DMS 273 treated with DMSO at 0.1 percent for 48 hours (cell line): ENCODE measurements at places on chromosomes 4 and X.

DNA sequence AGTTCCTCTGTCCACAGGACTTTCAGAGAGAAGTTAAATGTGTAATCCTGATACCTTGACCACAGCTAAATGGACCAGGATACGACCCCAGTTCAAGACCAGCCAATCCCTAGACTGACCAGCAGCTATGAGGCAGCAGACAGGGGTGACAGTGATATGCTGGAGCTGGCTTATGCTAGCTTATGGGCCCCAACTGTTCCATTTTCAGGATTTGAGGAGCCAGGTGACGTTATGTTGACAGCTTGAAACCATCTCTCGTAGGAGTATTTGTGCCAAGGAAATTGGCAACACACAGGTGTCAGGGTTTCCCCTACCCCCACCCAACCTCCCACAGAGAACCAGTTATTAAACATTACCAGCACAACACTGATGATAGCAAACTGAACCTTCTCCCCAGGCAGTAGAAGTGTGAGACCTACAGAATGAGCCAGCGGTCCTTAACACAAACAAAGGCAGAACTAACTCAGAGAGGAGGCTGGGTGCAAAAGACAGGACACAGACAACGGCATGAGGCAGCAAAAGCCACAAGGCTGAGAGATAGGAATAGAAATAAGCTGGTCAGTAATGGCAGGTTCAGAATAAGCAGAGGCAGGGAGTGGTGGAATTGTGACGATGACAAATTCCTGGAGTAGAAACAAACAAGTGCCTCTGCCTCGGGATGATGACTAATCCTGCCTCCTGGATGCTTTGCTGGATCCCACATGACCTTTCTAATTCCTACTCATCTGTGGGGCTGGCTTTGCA lies 85.6 kb upstream of the CPEB2 start:
- DNase-seq: no peak

DNA sequence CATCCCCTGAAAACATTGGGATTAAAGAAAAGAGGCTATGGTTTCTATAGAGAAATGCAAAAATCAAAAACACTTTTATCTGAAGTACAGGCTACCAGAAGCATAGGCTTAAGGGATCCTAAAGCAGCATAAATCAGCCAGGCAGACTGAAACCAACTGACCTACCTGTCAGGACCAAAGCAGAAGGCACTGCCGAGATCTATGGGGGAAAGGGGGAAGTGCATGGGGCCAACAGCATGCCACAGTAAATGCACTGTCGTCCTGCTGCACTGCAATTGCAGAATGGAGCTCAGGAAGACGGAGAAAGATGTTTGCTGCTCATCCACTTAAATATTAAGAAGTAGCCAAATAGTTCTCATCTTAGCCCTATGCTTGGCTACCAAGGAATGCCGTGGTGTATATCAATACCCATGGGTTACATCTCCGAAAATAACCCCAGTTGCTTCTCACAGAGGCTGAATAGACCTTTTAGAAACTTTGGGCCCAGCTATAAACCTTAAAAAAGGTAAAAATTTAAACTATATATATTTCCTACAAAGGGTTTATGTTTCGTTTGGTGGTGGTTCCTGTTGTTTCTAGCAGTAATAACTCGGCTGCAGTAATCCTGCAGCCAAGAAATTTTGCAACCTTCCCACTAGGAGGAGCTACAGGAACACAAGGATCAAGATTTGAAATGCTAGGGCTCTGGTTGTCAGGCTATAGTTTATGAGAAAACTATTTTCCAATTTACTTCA lies 312.2 kb upstream of the DIAPH2 start:
- peak; percentile 23 for DNase-seq

DNA sequence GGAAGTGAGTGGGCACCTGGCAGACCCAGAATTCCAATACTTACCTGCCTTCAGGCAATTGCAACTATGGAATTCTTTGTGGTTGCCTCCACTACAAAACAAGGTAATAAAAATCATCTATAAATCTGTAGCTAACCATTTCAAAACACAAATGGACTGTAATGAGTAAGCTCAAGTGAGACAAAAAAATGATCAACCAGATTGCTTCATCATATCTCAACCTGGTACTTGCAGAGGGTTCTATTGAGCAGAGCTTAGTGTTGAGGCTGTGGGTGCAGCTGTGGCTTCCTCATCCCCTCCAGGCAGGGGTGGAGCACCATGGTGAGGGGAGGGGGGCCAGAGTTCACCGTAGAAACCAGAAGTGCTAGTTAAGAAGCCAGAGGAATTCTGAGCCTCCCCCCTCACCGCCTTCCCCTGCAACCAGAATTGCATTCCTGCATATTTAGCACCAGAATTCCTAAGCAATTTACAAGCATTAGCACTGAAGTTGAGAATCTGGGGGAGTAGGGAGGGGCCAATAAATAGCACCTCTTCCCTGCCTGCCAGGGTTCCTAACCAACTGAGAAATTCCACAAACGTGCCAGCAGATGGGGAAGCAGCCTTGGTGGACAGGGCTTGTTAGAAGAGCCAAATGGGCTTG lies 11.5 kb downstream of the CTAG1A start:
- no peak for DNase-seq

DNA sequence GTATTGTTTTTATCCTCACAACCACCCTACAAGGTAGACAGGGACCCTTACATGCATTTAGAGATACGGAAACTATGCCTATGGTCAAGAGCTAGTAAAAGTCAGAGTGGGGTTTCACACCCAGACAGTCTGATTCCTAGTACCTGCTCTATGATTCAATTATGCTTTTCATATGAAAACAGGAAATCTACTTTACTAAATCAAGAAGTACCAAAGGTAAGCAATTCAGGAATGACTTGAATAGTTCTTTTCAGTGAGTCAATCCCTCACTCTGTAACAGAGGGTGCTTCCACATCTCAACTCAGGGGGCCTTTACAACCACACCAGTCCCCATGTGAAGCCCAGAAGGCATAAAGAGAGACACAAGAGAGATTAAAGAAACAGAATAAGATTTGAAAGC lies 191.4 kb downstream of the PPP3CA start:
- DNase-seq: no peak

GRCh38 chrX:155215443-155216178 lies 649 bp upstream of the VBP1 start:
- DNase-seq: peak; percentile 12

GRCh38 chr4:144295286-144295995 lies 154.9 kb upstream of the GYPA start:
- no peak for DNase-seq
